Stimulated activated CD8-positive, alpha-beta memory T cell treated with anti-CD3 and anti-CD28 coated beads, Interleukin-2, amount 100 ng/mL, for 48 hours (primary cell): ENCODE measurements at places on chromosomes 12 and 14.
A peak's percentile ranks its signal among the peaks of the same experiment; 100 is the strongest.

- DNase-seq: no peak
Observed at GRCh38 chr12:123671876-123672275, 963 bp downstream of the TCTN2 start.

DNA sequence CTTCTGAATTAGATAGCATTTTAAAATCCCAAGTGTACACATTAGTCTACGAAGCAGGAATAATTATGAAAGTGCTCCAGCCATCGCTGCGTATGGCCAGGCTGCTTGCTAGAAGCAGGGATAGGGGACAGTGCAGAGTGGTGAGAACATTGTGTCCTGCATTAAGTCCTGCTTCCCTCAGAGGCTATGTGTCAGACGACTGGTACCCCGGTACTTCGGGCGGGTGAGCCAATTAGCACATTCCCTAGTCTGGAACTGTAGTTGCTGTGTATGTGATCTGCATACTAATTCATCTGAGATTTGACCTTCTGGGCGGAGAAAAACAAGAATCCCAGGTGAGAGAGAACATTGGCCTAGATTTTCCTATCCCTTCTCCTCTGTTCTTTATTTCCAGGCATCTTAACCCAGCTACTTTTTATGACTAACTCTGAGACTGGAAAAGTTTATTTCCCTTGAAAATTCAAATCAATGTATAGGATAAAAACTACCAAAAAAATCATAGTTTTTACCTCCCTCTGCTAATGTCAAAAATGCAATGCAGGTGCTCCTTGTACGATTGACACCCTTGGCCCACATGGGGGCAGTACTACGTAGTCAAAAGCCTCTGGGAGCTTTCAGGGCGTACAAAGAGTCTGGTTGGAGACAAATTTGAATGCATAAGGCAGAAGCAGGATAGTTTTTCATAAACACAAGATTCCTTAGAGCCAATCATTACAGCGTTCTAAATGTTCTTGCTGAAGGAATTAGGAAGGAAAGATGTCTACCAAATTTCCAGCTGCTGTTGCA, 764.3 kb downstream of the NOVA1 start:
- DNase-seq: no peak

- no peak for DNase-seq
Observed at GRCh38 chr12:32874078-32874477, 22.5 kb downstream of the PKP2 start.

- peak; percentile 65 for DNase-seq
Observed at GRCh38 chr12:52006726-52007157, at the start of gene TAMALIN. TAMALIN (plus strand) TSS chr12:52006946; CDS start chr12:52007020, 74 bp downstream.

DNA sequence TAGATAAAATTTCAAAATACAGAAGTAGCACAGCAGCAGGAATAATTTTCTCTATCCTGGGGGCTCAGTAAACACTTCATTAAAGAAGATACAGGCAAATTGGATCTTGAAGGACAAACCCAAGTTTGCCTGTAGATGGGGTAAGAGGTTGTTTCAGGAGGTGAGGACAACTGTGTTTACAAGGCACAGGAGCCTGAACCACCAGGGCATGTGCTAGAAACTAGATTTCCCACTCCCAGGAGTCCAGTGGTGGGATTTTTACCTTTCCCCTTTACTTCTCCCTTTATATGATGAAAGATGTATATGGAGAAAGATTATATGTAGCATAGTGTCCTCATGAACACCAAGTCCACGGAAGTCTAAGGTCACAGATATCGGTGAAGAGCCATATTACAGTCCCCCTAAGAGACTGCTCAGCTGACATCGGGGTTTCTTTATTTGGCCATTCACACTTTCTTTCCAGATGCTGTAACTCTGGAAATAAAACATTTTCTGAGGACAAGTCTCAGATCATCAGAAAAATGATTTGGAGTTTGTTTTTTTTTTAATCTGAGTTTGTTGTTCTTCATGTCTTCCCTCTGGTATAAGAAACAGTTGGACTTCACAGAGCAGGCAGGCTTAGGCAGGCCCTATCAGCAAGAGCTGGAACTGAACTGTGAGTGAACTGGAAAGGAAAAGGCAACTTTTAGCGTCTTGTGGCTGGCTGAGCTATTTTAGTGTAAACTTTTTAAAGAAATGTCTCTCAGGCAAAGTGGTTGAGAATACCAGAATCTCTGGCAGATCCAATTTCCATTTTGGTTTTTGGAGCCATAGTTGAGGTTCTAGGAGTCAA, 8.0 kb upstream of the EVL start:
- DNase-seq: no peak

- no peak for DNase-seq
Observed at GRCh38 chr12:78490861-78491260, 373.7 kb upstream of the SYT1 start.

DNA sequence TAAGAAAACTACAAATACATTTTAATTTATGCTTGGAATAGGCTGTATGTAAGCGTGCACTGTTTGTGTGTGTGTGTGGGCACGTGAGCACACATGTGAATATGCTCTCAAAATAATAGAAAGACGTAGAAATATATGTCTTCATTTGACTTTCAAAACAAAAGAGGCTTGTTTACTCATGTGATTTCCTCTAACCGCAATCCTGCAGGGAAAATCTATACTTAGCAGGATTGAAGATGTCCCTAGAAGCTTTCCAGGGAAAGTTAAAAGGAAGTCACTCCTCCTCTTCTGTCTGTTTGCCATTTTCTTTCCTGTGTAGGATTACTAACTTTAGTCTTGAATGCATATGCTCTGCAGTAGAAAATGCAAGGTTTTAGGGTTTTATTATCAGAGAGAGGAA, 404.7 kb downstream of the MDGA2 start:
- DNase-seq: no peak

GRCh38 chr12:25557830-25558436, 4.8 kb upstream of the LMNTD1 start:
- peak; percentile 1 for DNase-seq

DNA sequence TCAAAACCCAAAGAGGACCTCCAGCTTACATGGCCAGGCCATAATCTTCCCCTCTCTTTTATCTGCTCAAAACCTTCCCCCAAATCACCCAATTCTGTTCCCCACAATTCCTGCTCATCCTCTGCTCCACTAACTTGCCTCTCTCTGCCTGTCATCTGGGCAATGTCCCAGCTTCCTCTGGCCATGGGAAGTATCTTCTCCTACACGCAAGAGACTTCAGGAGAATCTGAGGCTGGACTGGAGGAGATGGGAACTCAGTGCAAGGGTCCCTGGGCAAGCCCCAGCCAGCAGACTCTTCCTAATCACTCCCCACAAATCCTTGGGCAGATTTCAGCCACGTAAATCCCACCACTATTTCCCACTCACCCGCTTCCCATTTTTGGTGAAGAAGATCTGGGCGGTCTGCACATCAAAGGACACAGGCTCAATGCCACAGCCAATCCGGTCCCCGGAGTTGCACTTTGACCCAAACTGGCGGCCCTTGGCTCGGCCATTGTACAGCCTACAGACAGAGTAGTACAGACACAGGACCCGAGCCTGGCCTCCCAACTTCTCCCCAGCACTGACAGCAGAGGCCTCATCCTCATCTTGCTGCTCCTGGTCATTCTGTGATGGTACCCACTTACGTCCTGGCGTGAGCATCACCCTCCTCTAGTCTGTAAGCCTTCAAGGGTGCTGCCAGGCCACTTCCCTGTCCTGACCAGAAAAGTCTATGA, 4.7 kb downstream of the SPRYD3 start:
- no peak for DNase-seq

- peak; percentile 6 for DNase-seq
Observed at GRCh38 chr12:27733052-27733656, 22.5 kb downstream of the MRPS35 start.

- DNase-seq: no peak
Observed at GRCh38 chr12:82647853-82648252, 38.9 kb upstream of the TMTC2 start.

GRCh38 chr12:103771466-103771865, 69.6 kb downstream of the NT5DC3 start:
- DNase-seq: no peak

DNA sequence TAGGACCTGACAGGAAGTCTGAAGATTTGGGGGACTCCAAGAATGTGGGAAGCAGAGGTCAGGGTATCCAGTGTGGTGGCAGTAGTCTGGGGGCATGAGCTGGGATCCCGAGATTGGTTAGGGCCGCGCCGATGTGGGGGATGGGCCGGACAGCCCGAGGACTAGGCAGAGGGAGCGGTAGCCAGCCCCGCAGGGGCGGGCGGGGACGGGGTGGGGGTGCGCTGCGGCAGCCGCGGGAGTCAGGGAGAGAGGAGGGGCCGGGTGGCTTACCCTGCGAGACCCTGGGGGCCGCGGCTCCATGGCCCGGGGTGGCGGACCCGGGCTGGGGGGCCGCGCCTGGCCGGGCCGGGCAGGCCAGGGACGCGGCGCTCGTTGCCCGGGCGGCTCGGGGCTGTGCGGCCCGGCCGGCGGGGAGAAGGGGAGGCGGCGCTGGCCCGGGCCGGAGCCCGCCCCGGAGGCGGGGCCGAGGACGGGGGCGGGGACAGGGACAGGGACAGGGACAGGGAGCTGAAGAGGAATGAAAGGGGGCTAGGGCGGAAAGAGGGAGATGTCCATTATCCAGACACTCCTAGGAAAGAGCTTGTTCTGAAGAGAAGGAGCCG, 5.6 kb downstream of the ZNF385A start:
- no peak for DNase-seq

- no peak for DNase-seq
Observed at GRCh38 chr14:106846218-106846617, 1319.8 kb downstream of the TMEM121 start.

- DNase-seq: no peak
Observed at GRCh38 chr12:52351196-52352059, 15.9 kb downstream of the KRT85 start.

GRCh38 chr12:66168410-66168809, 1.4 kb downstream of the TMBIM4 start:
- no peak for DNase-seq

DNA sequence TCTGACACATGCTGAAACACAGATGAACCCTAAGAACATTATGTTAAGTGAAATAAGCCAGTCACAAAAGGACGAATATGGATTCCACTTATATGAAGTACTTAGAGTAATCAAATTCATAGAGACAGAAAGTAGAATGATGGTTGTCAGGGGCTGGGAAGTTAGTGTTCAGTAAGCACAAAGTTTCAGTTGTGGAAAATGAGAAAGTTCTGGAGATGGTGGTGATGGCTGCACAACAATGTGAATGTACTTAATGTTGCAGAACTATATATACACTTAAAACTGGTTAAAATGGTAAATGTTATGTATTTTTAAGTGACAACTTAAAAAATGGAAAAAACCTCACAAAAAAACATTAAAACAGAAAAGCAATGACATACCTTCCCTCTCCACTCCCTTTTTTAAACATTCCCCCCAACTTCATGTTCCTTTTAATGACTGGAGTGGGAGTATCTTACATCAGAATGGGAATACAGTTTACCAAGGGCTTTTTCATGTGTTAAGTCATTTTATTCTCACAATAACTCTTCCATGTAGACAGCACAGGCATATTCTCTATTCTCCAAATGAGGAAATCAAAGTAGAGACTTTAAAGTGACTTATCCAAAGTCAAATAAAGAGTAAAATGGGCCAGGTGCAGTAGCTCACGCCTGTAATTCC, 24.0 kb downstream of the BTBD7 start:
- DNase-seq: no peak

GRCh38 chr12:92446083-92446460, 256.7 kb upstream of the PLEKHG7 start:
- DNase-seq: no peak

DNA sequence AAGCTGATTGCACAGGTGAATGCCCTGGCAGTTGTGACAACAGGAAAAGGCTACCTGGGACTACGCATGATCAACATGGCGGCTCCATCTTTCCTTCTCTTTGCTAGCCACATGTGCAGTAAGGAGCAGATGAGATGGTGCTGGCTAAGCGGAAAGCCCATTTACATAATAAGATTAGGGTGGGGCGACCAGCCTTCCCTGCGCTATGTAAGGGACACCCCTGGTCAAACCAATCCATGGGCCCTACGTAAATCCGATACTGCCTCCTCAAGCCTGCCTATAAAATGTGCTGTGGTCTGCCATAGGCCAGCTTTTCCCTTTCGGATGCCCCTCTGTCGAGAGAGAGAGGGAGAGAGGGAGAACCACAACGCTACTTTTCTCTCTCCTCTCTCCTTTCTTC, 31.0 kb upstream of the BTG1 start:
- no peak for DNase-seq

DNA sequence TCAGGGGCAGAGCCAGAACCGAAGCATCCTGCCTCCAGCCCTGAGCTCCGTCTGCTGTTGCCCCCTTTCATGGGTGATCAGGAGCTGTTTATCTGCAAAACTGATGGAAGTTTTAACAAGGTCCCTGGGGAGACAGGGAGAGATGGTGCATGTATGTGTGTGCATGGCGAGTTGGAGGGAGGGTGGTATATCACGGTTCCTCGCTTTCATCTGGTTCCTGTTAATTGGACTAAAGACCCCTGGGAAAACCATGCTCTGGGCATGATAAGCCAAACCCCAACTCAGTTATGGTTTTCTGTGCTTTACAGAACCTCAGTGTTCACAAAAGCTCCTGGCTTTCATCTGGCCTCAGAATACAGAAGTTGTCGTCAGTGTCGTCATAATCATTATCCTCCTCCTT, 133.6 kb downstream of the KSR2 start:
- DNase-seq: no peak

DNA sequence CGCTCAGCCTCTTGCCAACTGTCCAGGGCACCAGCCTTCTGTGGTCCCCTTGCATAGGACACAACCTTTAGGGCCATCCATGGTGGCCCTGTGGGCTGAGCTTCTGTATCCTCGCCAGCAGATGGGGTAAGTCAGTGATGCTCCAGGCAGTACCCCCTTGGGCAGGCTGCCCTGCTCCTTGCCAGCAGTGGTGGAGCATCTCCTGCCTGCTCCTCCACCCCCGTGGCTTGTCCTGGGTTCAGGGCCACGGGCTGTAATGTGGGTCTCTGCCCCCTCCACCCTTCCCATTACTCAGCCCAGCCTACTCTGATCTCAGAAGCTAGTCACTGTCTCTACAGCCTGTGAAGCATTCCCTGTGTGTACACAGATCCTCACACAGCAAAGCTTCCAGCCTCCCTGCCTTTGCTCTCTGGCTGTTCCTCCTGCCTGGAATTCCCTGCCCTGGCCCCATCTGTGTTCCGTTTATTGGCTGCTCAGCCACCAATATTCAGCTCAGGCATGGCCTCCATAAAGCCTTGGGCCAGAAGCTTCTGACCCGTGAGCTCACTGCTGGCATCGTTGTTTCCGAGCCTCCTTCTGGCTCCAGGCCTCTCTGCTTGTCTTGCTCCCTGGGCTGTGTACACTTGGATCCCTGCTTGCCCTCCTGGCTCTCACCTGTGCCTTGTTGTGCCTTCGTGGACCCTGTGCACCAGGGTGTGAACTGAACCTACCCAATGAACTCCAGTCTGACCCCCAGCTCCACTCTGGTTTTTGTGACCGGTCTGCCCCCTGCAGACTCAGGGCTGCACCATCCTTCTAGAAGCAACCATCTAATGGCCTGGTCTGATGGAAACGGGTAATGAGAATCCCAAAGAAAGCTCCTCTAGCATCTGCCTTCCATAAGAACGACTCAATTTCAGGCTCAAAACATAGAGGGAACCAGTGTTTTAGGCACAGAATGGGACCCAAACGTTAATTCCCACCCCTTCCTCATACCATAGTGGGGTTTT, 177.0 kb upstream of the PRMT8 start:
- DNase-seq: no peak
